Lung (tissue), 17 donors: ENCODE measurements at places on chromosomes 2 and 18. TPM values are rescaled to one million over a fixed set of nuclear protein-coding genes. Genes with fewer than 3 reads are reported as not detected.
A peak's percentile ranks its signal among the peaks of the same experiment; 100 is the strongest.

- peaks cover 72% of the 10 kb centered on the region for H3K36me3 ChIP-seq
- no peak overlapping the region for H3K4me3 ChIP-seq
- DNase-seq, result no peak
- no peaks in the 10 kb centered on the region for H3K27me3 ChIP-seq
- H3K27ac ChIP-seq, result no peak overlapping the region
These were observed 69.4 kb downstream of the PXDN start for GRCh38 chr2:1674766-1675397.

- no peaks in the 10 kb centered on the region for H3K36me3 ChIP-seq
- no peaks in the 10 kb centered on the region for H3K27me3 ChIP-seq
- no peak overlapping the region for H3K4me3 ChIP-seq
- peaks cover 3% of the 10 kb centered on the region for H3K4me1 ChIP-seq
- no peak overlapping the region for H3K27ac ChIP-seq
- no peak for DNase-seq
These were observed 89.6 kb downstream of the GBX2 start for GRCh38 chr2:236078297-236079255.

GRCh38 chr2:81266106-81266505 lies 961.6 kb upstream of the LRRTM1 start:
- no peaks in the 10 kb centered on the region for H3K36me3 ChIP-seq
- peak; percentile 54 for DNase-seq
- no peaks in the 10 kb centered on the region for H3K4me1 ChIP-seq
- H3K4me3 ChIP-seq, result no peak overlapping the region
- no peak overlapping the region for H3K27ac ChIP-seq

GRCh38 chr2:223166983-223167650 lies 115.1 kb downstream of the KCNE4 start:
- DNase-seq, result no peak
- no peak overlapping the region for H3K4me3 ChIP-seq
- no peaks in the 10 kb centered on the region for H3K27me3 ChIP-seq
- H3K27ac ChIP-seq, result no peak overlapping the region
- no peaks in the 10 kb centered on the region for H3K4me1 ChIP-seq

DNA sequence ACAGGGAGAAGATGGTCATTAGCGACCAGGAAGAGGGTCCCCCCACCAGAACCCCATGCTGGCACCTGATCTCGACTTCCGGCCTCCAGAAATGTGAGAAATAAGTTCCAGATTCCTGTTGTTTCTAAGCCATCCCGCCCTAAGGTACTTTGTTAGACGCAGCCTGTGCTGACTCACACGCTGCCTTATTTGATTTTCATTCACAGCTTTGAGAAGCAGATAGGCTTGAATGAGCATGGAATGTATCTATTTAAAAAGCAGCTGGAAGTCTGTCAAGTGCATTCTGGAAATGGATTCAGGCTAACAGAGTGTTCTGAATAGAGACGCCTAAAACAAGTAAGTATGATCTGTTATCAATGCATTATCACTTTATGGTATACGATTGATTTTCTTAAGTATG lies 8.3 kb upstream of the IL1R2 start:
- H3K4me1 ChIP-seq, result no peaks in the 10 kb centered on the region
- H3K4me3 ChIP-seq, result no peak overlapping the region
- no peak overlapping the region for H3K27ac ChIP-seq
- H3K27me3 ChIP-seq, result no peaks in the 10 kb centered on the region

GRCh38 chr2:48566592-48567310 lies 36.8 kb downstream of the STON1 start:
- H3K4me3 ChIP-seq, result no peak overlapping the region
- peaks cover 5% of the 10 kb centered on the region for H3K4me1 ChIP-seq
- peak; percentile 72 for DNase-seq
- no peak overlapping the region for H3K27ac ChIP-seq
- no peaks in the 10 kb centered on the region for H3K36me3 ChIP-seq
- H3K27me3 ChIP-seq, result no peaks in the 10 kb centered on the region

DNA sequence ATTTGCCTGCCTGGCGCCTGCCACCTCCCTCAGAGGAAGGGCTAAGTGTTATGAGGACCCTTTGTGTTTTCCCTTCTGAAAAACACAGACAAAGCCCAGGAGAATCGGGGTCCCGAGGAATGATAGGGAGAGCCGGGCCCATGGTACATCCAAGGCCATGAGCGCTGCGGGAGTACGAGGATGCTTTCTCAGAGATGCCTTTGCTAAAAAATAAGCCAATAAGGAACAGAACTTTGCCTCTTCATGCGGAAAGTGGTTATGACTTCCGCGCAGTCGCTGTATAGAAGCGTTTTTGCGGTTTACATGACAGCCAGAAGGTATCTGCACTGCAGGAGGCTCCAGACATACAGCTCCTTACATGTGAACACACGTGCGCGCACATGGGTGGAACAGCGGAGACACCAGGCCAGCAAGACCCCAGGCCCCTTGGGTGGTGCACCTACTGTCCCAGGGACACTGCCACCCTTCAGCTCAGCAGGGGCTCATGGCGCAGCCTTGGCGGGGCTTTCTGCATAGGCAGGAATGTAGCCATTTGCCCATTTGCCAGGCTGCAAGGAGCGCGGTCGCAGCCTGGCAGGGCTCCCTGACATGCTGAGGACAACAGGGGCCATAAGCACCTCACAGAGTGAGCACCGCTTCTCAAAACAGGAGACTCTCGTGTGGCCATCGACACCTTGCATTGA lies 252.4 kb upstream of the SALL3 start:
- H3K27me3 ChIP-seq, result peaks cover 22% of the 10 kb centered on the region
- H3K36me3 ChIP-seq, result no peaks in the 10 kb centered on the region
- H3K4me1 ChIP-seq, result no peaks in the 10 kb centered on the region
- no peak overlapping the region for H3K27ac ChIP-seq
- no peak for DNase-seq
- H3K4me3 ChIP-seq, result no peak overlapping the region

- H3K27me3 ChIP-seq, result no peaks in the 10 kb centered on the region
- no peak for DNase-seq
- no peak overlapping the region for H3K4me3 ChIP-seq
- peaks cover 34% of the 10 kb centered on the region for H3K4me1 ChIP-seq
- H3K36me3 ChIP-seq, result no peaks in the 10 kb centered on the region
These were observed 181.1 kb downstream of the NEDD4L start for GRCh38 chr18:58225101-58225500.

MAPK4 gene
- 10.7 TPM for polyA plus RNA-seq

DNA sequence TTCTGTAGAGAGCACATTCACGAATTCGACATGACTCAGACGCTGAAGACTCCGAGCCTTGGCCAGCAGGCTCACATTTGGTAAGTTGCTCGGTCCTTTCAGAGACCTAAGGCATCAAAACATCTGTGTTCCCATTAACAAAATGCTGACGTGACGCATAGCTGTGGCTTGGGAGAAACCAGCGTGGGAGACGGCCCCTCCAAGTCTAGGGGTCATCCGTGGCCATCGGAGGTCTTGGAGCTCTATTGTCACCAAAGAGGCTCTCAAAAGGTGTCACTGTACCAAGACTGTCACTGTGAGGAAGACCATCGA lies 14.9 kb downstream of the FBLN7 start:
- no peaks in the 10 kb centered on the region for H3K36me3 ChIP-seq
- H3K4me3 ChIP-seq, result no peak overlapping the region
- DNase-seq, result no peak
- no peaks in the 10 kb centered on the region for H3K27me3 ChIP-seq
- H3K4me1 ChIP-seq, result no peaks in the 10 kb centered on the region

- no peaks in the 10 kb centered on the region for H3K36me3 ChIP-seq
- DNase-seq, result peak; percentile 50
- H3K4me1 ChIP-seq, result peaks cover 5% of the 10 kb centered on the region
- H3K27ac ChIP-seq, result peak overlapping the region; percentile 54
- no peaks in the 10 kb centered on the region for H3K27me3 ChIP-seq
- peak overlapping the region; percentile 93 for H3K4me3 ChIP-seq
These were observed 770 bp downstream of the NBAS start for GRCh38 chr2:15560140-15560987.

BCL2 gene
- polyA plus RNA-seq, result 1.5 TPM

GRCh38 chr18:22856870-22857269 lies 76.3 kb upstream of the RBBP8 start:
- no peaks in the 10 kb centered on the region for H3K4me1 ChIP-seq
- H3K27me3 ChIP-seq, result no peaks in the 10 kb centered on the region
- DNase-seq, result no peak
- H3K36me3 ChIP-seq, result no peaks in the 10 kb centered on the region
- no peak overlapping the region for H3K4me3 ChIP-seq
- H3K27ac ChIP-seq, result no peak overlapping the region

GRCh38 chr2:173347305-173348168 lies 7.1 kb upstream of the CDCA7 start:
- no peak overlapping the region for H3K4me3 ChIP-seq
- no peak overlapping the region for H3K27ac ChIP-seq
- H3K27me3 ChIP-seq, result no peaks in the 10 kb centered on the region
- H3K36me3 ChIP-seq, result no peaks in the 10 kb centered on the region
- no peaks in the 10 kb centered on the region for H3K4me1 ChIP-seq

DNA sequence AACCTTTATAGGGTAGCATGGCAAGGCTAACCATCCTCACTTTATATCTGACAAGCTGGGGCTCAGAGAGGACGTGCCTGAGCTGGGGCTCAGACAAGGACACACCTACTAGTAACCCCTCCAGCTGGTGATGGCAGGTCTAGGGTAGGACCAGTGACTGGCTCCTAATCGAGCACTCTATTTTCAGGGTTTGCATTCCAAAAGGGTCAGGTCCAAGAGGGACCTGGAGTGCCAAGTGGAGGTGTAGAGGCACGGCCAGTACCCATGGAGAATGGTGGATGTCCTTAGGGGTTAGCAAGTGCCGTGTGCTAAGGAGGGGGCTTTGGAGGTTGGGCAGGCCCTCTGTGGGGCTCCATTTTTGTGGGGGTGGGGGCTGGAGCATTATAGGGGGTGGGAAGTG lies 1.2 kb upstream of the DES start:
- DNase-seq, result no peak
- peaks cover 10% of the 10 kb centered on the region for H3K4me1 ChIP-seq
- H3K36me3 ChIP-seq, result no peaks in the 10 kb centered on the region
- H3K4me3 ChIP-seq, result no peak overlapping the region

GRCh38 chr2:11877764-11878163 lies 131.3 kb downstream of the LPIN1 start:
- H3K36me3 ChIP-seq, result no peaks in the 10 kb centered on the region
- H3K27me3 ChIP-seq, result no peaks in the 10 kb centered on the region
- H3K27ac ChIP-seq, result no peak overlapping the region
- no peak for DNase-seq
- peaks cover 16% of the 10 kb centered on the region for H3K4me1 ChIP-seq
- H3K4me3 ChIP-seq, result no peak overlapping the region

- H3K27ac ChIP-seq, result no peak overlapping the region
- DNase-seq, result peak; percentile 49
- no peak overlapping the region for H3K4me3 ChIP-seq
These were observed 361.7 kb downstream of the GPD2 start for GRCh38 chr2:156797832-156798231.

BCL11A gene
- 1.8 TPM for polyA plus RNA-seq

DNA sequence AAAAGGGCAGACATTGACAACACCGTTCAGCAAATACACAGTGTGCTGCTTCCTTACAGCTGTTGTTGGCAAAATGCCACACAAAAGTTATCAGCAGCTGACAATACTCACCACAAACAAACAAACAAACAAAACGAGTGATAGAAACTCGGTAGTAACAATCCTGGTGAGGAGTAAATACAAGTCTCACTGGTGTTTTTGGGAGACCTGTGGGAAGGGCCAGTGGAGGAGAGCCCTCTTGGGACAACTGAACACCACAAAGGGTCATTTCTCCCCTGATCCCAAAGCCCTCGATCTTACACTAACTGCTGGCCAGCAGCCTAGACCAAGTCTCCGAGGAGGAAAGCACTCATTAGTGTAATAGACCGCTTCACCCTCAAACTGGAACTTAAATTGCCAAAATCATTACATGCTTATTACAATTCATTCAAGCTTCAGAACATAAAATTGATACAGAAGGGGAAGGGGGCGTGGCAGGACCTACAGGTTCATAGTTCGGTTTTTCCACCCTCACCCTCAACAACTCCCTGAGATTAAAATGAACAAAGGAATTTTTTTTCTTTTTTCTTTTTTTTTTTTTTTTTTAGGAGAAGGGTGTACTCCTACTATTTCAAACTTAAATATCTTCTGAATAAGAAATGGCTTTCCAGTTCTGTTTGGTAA lies 5.0 kb downstream of the AP1S3 start:
- H3K4me3 ChIP-seq, result no peak overlapping the region
- H3K27ac ChIP-seq, result no peak overlapping the region
- no peaks in the 10 kb centered on the region for H3K27me3 ChIP-seq
- H3K36me3 ChIP-seq, result no peaks in the 10 kb centered on the region
- DNase-seq, result no peak
- H3K4me1 ChIP-seq, result peaks cover 12% of the 10 kb centered on the region

SERPINB5 gene
- polyA plus RNA-seq, result 0.45 TPM

GRCh38 chr18:6781142-6781714 lies 51.7 kb downstream of the ARHGAP28 start:
- no peaks in the 10 kb centered on the region for H3K27me3 ChIP-seq
- peak overlapping the region; percentile 18 for H3K27ac ChIP-seq
- H3K4me3 ChIP-seq, result no peak overlapping the region
- DNase-seq, result peak; percentile 67
- H3K36me3 ChIP-seq, result no peaks in the 10 kb centered on the region

DNA sequence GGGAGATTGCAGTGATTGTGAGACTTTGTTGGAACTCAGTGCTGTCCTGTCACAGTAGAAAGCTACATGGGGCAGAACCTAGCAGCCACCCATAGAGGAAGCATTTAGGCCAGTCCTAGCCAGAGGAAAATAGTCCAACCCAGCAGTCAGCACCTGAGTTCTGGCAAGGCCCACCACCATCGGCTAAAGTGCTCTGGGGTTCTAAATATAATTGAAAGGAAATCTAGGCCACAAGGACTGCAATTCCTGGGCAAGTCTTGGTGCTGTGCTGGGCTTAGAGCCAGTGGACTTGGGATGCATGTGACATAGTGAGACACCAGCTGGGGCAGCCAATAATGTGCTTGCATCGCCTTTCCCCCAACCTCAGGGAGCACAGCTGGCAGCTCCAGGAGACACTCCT lies 28.9 kb upstream of the ACTR2 start:
- H3K27me3 ChIP-seq, result no peaks in the 10 kb centered on the region
- no peaks in the 10 kb centered on the region for H3K4me1 ChIP-seq
- H3K27ac ChIP-seq, result no peak overlapping the region
- no peaks in the 10 kb centered on the region for H3K36me3 ChIP-seq

DNA sequence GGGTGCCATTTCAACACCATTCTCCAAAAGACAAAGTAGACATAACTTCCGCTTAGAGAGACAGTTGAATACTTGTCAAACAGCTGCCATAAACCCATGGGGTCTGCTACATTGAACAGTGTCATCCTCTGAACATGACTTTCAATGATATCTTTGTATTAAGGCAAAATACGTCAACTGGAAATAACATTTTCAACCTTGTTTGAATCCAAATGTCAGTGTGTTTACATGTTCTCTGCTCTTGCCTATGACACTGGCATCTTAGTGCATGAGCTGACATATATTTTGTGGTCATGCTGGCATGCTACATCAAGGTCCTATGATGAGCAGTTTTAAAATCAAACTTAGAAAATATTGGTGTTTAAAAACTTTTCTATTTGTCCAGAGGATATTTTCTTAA lies 1548.1 kb upstream of the LRRTM1 start:
- H3K36me3 ChIP-seq, result no peaks in the 10 kb centered on the region
- H3K4me1 ChIP-seq, result no peaks in the 10 kb centered on the region
- H3K4me3 ChIP-seq, result no peak overlapping the region
- no peak overlapping the region for H3K27ac ChIP-seq

- H3K4me1 ChIP-seq, result no peaks in the 10 kb centered on the region
- no peaks in the 10 kb centered on the region for H3K27me3 ChIP-seq
- H3K27ac ChIP-seq, result no peak overlapping the region
- no peaks in the 10 kb centered on the region for H3K36me3 ChIP-seq
- no peak for DNase-seq
- no peak overlapping the region for H3K4me3 ChIP-seq
These were observed 430.1 kb downstream of the FBXO15 start for GRCh38 chr18:73717570-73717969.

GRCh38 chr18:49565612-49566011 lies 3.8 kb downstream of the LIPG start:
- H3K27ac ChIP-seq, result no peak overlapping the region
- no peaks in the 10 kb centered on the region for H3K27me3 ChIP-seq
- no peaks in the 10 kb centered on the region for H3K36me3 ChIP-seq
- DNase-seq, result peak; percentile 75
